ENCODE measurements at places on chromosomes 16 and 17.

- no peaks in the 10 kb centered on the region for H3K36me3 ChIP-seq
- H3K4me3 ChIP-seq: no peak overlapping the region
- H3K27me3 ChIP-seq: no peaks in the 10 kb centered on the region
These were observed 9.3 kb downstream of the PRSS27 start for GRCh38 chr16:2710711-2711231.

DNA sequence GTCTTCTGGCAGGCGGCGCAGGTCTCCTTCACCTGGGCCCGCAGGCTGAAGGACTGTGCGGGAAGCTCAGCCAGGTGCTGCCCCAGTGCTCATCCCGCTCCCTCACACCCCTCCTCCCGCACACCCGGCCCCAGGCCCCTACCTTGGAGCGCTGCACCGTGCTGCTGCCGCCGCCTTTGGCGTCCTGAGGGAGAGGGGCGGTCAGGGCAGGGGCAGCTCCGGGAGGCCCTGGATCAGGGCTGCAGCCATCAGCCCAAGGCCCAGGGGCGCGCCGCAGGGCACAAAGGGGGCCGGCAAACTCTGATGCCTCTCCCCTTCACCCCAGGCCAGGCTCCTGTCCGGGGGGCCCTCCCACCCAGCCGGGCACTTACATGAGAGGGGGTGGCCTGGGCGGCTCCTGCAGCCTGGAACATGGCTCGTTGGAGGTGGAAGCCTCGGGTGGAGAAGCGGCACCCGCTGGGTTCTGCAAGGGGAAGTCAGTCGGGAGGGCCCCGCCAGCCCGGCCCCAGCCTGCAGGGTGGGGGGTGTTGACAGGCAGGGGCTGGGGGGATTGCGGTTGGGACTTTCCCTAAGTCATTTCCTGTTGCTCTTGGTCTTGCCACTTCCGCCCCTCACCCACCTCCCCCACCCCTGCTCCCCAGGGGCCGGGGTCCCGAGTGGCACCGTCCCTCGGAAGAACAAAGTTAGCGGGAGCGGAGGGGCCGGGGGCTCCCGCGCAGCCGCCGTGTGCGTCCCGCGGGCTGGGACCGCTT, 863 bp downstream of the LIMD2 start:
- H3K4me3 ChIP-seq: peak overlapping the region; percentile 99
- peaks cover 58% of the 10 kb centered on the region for H3K4me1 ChIP-seq
- H3K36me3 ChIP-seq: peaks cover 5% of the 10 kb centered on the region
- DNase-seq: peak; percentile 80
- no peaks in the 10 kb centered on the region for H3K27me3 ChIP-seq
- H3K27ac ChIP-seq: peak overlapping the region; percentile 95

GRCh38 chr16:20026361-20027072, 47.2 kb downstream of the GPR139 start:
- no peak overlapping the region for H3K4me3 ChIP-seq
- no peaks in the 10 kb centered on the region for H3K36me3 ChIP-seq
- no peaks in the 10 kb centered on the region for H3K27me3 ChIP-seq
- no peak overlapping the region for H3K27ac ChIP-seq

DNA sequence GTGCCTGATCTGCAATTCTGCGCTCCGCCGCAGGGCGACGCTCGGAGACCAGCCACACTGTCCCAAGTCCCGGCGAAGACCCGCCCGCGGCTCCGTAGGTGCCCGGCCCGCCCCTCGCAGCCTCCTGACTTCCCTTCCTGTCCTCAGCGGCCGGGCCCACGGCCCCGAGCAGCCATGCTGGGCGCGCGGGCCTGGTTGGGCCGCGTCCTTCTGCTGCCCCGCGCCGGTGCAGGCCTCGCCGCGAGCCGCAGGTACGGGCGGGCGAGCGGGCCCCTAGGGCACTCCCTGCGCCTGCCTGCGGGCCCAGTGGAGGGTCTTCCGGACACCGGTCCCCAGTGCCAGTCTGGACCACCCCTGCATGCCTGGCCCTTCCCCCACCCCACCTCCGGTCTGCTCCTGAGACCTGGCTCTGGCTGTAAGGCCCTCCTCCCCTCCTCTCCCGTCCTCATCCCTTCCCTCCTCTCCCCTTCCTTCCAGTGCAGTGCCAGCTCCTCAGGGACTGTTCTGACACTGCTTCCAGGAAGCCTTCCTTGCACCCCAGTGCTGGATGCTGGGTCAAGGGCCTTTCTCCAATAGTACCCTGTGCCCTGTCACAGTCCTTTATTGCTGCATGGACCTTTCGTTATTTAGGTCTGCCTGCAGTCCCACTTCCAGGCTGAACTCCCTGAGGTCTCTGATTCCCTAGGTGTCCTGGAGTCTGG, at the start of gene SPATA20:
TSS of gene SPATA20 (plus strand) at position 140 of the 701 bp plus-strand sequence. CDS start at position 175, 35 bp downstream.
- peaks cover 14% of the 10 kb centered on the region for H3K4me1 ChIP-seq
- H3K27me3 ChIP-seq: peaks cover 11% of the 10 kb centered on the region
- peak within 1 kb of the TSS; percentile 84 for H3K4me3 ChIP-seq

GRCh38 chr16:54140057-54140787, 146.4 kb downstream of the IRX3 start:
- H3K4me3 ChIP-seq: no peak overlapping the region
- H3K27me3 ChIP-seq: peaks cover 44% of the 10 kb centered on the region
- DNase-seq: no peak
- peaks cover 5% of the 10 kb centered on the region for H3K36me3 ChIP-seq
- H3K27ac ChIP-seq: no peak overlapping the region

Measured in T-helper 17 cell (primary cell).